ENCODE measurements at places on chromosomes 5 and 9. TPM values are rescaled to one million over a fixed set of nuclear protein-coding genes. Genes with fewer than 3 reads are reported as not detected.
A peak's percentile ranks its signal among the peaks of the same experiment; 100 is the strongest.

Gene GABRA1
- total RNA-seq = not detected

Gene PCDHB12
- 3.0 TPM for total RNA-seq

Gene SPEF2
- total RNA-seq = 5.8 TPM

Gene GADD45G
- total RNA-seq = 1.8 TPM

Gene WNT8A
- 0.25 TPM for total RNA-seq

Gene IL5
- total RNA-seq = not detected

Gene GABRG2
- 0.64 TPM for total RNA-seq

Gene HEMGN
- not detected for total RNA-seq

Gene CDH12
- total RNA-seq = not detected

Gene SPATA31D4
- not detected for total RNA-seq

Gene GRXCR2
- total RNA-seq = not detected

Gene NMUR2
- not detected for total RNA-seq

DNA sequence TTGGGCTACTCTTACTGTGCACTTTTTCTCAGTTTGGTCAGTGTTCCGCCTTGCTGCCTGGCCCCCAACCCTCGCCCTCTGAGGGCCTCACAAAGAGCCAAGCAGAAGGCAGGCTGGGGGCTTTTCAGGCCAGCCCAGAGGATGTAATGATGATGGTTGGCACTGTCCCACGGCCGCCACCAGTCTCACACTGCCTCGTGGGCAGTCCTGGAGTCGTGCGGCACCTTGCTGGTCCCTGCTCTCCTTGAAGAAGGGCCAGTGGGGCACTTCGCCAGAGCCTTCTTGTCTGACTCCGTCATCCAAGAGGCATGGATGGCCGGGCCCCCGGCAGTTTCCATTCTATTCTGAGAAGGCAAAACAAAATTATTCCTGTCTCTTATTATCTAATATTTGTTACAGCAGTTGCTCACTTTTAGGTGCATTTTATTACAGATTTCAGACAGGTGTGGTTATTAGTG is 21.0 kb downstream of the TENT4A start:
- DNase-seq = no peak

- DNase-seq = peak; percentile 53
Measured at GRCh38 chr9:136977649-136978072, 357 bp downstream of the PTGDS start.

DNA sequence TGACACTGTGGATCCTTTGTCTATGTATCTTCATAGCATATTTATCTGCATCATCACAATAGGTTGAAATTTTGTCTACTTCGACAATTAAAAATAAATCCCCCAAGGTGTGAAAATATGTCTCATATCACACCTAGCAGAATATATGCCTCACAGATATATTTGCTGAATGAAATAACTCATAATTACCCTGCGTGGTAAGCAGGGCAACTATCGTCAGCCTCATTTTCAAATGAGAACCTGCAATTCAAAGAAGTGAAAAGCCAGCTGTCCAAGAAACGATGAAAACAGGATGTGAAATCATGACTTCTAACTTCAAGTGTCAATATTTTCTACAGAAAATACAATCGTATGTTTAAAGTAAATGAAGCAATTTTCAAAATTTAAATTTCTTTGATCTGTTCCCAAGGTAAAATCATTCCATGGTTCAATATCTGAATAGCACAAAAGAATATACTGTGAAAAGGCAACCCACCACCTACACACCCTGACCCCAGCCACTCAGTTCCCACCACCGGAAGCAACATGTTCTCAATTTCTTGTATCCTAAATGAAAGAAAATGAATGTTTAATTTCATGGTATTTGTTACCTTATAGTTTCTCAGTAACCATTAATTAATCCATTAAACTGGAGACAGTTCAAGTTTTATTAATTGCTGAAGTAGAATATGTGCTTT is 57.1 kb downstream of the TBCA start:
- DNase-seq = no peak

- DNase-seq = no peak
Measured at GRCh38 chr5:1545126-1545804, 21.5 kb upstream of the LPCAT1 start.

GRCh38 chr5:86716121-86716520 is 98.4 kb downstream of the COX7C start:
- DNase-seq = peak; percentile 8

GRCh38 chr9:89372230-89372816 is 54.0 kb downstream of the SECISBP2 start:
- peak; percentile 37 for DNase-seq

- DNase-seq = no peak
Measured at GRCh38 chr5:142017832-142018427, 5.1 kb upstream of the GNPDA1 start.

- no peak for DNase-seq
Measured at GRCh38 chr9:10172476-10172875, 440.3 kb downstream of the PTPRD start.

DNA sequence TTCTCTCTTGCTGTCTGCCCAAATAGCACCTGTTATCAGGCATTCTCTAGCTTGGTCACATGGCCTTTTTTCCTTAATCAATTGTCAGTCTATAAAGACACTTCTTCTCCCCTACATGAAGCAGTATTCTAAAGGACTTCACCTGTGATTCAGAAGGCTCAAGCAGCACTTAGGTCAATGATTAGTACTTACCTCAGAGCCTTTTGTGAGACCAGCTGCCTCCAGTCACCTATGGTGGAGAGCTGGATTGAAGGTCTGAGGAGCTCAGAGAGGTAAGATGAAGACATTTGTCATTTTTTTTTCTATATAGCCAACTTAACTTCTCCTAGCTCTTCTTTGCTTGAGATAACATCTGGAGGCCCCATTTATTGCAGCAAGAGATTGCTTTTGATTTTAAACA is 278.3 kb upstream of the PCSK5 start:
- DNase-seq = no peak

- DNase-seq = no peak
Measured at GRCh38 chr9:85487872-85488271, 253.9 kb downstream of the AGTPBP1 start.

DNA sequence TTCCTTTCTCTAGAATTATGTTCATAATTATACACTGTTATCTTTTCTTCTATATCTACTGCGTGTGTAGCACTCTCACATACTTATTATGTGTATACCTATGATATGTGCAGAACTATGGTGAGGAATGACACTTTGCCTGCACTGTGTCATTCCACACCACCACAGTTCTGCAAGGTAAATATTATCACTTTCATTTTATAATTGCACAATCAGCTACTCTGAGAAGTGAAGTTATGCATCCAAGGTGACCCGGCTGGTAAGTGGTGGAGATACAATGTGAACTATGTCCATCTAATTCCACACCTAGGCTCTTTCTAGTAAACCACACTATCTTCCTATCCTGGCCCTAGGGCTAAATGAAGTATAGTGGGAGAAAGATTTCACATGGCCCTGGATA is 170.1 kb upstream of the ATP10B start:
- no peak for DNase-seq

DNA sequence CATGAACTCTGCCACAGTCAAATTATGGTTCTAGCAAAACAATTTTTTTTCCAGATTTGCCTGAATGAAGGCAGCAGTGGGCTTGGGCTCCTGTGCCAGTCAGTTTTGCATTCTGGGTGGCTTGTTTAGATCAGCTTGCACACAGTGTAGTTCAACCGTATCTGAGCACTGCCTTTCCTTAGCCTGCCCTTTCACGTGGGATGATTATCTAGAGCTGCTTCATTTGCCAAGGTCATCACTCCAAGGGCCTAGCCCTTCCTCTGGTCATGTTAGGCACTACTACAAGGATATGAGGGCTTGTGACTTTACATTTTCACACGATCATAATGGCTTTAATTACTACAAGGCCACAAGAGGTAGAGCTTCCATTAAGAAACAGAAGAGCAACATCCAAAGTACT is 150.6 kb upstream of the EFNA5 start:
- no peak for DNase-seq

DNA sequence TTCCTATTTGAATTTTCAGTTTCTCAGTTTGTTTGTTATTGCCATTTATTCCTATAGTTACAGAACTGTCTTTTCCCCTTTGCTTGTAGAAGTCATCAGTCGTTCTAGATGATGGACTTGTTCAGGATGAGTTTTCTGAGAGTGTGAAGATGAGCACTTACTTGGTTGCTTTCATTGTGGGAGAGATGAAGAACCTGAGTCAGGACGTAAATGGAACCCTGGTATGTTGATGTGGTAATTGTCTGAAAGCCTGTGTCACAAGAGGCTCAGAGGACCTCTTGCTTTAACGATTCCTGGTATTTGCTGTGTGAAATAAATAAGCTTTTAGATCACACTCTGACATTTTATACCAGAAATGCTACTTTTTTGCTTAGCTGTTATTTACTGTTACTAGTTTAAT is 50.6 kb downstream of the LNPEP start:
- no peak for DNase-seq

DNA sequence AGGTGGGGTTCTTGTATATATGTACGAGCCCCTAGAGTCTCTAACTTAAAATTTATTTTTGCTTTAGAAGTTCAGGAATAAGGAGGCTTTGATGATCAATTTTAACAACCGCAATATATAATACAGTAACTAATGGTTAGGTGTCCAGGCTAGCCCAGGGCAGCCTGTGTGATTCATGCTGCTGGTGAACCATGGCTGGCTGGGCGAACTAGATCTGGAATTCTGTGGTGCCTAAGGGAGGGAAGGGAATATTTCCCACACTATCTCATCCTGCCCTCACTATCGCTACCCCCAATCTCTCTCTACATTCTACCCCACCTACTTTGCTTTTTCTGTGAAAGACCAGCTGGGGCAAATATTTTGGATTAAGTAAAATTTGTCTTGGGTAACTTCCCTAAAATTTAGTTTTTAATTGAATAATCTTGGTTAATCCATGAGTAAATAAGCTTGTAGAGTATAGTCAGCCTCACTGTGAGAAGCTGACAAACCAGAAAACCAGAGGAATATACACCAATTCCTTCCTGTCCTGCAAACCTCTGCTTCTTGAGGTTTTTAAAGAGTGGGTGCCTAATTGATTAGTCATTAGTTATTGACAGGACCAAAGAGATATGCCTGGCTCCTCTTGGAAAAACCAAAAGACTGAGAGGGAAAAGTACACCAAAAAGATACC is 115.1 kb upstream of the CCDC152 start:
- no peak for DNase-seq

DNA sequence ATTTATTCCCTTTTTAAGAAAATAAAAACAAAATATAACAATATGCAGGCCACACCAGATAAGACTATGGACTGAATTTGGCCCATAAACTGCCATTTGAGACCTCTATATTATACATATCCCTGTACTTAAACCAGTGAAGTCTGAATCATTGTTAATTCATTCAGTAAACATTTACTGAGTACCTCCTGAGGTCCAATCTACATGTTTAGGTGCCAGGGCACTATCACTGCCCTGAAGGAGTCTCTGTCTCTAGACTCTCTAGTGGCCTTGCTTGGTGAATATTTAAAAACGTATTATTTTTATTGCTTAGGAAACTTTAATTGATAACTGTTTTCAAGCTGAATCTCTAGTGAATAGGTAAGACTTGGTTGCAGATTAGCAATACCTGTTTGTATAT is 74.7 kb upstream of the ELL2 start:
- no peak for DNase-seq

GRCh38 chr9:70101265-70101664 is 57.6 kb downstream of the MAMDC2 start:
- DNase-seq = no peak
